ENCODE measurements at places on chromosomes 1 and 21.

DNA sequence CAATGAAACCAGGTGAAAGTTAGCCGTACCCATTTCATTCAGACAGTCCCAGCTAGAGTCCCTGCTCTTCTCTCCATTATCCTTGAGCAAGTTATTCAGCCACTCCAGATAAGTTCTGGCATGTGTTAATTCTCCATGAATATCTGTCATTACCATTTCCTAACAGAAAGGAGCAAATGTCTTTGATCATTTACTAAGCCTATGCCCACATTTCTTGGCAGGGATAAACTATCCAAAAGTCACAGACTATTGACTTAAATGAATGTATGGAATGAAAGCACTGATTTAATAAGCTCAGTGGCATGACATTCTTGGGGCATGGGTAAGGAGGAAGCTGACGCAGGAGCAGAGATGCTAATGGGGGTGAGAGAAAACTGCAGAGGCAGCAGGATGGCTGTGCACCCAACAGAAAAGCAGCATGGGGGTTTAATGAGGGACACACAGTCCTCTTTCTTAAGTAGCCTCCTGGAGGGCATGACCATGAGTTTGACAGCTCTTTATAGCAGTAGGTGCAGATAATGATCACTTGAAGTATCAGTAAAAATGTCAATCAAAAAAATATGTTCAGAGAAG lies 17.6 kb upstream of the DHCR24 start:
- no peak for DNase-seq

- peak; percentile 73 for DNase-seq
Observed at GRCh38 chr1:156706657-156707416, 1.5 kb upstream of the CRABP2 start.

DNA sequence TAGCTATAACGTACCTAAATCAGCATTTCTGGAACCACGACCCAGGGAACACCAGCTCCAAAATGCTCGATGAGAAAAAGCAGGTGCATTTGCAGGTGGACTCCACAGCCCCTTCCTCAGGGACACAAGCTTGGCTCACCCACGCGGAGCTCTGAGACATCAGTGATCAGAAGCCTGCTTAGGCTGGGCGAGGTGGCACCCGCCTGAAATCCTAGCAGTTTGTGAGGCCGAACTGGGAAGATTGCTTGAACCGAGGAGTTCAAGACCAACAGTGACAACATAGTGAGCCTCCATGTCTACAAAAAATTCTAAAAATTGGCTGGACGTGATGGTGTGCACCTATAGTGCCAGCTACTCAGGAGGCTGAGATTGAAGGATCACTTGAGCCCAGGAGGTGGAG lies 2.5 kb upstream of the TSPEAR start:
- DNase-seq = no peak

DNA sequence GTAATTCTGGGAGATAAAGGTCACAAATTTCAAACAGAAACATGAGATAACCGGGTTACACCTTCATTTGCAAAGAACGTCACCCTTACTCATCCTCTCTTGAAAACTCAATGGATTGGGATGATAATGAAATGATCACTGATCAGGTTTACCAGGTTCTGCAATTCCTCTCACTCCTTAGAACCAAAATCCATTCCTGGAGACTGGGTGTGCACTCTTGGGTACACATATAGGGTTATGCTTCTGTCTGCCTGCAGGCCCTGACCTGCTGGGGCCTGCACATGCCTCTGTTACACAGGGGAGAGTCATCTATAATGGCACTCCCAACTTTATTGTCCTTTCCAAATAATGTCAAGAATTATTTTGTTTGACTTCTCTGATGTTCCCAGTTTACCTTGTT lies 8.3 kb downstream of the SUSD4 start:
- no peak for DNase-seq
